ENCODE measurements at places on chromosomes 12 and 14.

- DNase-seq: no peak
Measured at GRCh38 chr12:11657511-11657910, 8.0 kb downstream of the ETV6 start.

DNA sequence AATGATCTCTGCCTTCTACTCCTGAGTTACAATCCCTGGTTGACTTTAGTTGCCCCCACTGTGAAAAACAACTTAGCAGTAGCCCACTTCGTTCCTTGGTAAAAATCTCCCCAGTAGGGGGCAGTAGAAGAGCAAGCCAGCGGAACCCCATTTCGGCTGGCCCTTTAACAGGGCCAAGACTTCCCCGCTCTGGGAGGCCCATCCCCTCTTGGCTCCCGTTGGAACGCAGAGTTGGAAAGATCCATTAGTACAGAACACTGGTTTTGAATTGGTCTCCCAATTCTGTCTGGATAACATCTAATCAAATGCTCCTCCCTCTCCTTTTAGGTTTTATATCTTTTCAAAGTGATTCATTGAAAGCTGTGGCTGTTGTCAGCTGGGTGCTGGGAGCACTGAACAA lies 1133.3 kb downstream of the BCL11B start:
- DNase-seq: no peak

DNA sequence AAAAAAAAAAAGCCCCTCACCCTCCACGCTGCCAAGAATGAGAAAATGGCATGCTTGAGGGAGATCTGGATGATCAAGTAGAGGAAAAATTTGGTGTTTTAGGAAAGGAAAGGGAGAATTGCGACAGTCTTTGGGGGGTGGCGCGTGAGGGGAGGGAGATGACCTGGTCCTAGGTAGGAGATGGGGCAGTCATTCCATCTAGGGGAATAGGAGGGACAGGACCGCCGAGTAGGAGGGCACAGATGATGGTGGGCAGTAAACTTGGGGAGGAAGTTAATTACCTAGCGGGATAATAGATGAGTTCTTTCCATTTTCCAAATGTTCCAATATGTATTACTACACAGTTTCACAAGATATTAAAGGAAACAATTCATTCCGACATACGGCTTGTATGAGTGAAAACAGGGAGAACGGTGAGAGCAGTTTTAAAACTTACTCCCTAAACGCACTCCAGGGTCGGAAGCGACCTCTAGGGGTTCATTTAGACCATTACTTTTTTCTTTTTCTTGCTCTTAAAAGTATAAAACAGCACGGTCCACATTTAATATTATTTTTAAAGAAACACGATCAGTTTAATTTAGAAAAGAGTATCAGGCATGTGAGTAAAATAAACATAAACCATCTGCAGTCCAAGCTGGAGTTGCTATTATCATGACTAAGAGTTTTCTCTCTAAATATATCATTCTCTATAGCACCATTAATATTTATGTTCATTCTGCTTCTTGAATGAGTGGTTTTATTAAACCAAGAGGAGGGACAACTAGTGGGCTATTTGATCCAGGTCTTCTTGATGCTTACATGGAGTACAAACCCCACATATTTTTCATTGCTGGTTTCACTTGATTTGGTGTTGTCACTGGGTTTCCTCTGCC lies 3.0 kb upstream of the FNTB start:
- DNase-seq: peak; percentile 20

GRCh38 chr14:52033101-52033642 lies 35.7 kb downstream of the NID2 start:
- no peak for DNase-seq

DNA sequence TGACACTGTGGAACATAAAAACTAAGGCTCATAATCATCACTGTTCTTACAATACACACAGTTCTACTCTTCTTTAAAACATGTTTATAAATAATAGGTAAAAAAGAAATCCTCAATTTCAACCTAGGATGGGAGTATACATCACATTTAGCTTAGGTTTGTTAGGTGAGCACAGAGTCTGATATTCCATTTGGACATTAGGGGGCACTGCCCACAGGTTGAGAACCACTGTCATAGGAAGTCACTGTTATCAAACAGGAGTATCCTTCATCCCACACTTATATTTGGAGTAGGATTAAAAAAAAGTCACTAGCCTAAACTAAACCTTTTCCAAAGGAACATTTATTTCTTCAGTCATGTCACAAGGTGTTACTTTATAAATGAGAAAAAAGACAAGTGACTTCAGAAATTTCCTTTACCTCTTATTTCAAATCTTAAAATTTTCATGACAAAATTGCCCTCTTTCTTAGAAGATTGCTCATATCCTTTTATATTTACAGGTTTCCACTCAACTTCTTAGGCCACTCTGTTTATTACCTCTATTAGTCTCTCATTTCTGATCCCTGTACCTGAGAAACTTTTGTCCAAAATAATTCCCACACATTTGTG lies 240.6 kb downstream of the CPNE8 start:
- DNase-seq: peak; percentile 16

DNA sequence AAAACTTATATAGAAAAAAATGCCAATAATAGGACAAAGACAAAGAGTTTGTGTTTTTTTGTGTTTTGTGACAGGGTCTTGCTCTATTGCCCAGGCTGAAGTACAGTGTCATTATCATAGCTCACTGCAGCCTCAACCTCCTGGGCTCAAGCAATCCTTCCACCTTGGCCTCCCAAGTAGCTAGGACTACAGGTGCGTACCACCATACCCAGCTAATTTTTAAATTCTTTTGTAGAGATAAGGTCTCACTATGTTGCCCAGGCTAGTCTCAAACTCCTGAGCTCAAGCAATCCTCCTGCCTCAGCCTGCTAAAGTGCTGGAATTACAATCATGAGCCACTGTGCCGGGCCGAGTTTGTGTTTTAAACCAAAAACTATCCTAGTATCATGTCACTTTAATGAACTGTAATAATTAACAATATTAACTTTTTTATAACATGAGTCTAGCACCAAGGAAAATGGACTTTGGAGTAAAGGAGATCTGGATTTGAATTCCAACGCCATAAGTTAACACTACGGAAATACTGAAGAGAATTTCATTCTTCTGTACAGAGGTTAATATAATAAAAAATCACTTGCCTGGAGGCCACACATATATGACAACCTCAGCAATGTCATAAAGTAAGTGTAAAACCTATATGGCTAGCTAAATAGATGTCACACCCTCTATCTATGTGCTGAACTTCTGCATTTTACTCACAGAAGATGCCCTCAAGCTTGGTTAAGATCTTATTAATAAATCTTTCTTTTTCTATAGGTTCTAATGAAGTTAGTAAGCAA lies 53.2 kb downstream of the EPS8 start:
- DNase-seq: no peak

DNA sequence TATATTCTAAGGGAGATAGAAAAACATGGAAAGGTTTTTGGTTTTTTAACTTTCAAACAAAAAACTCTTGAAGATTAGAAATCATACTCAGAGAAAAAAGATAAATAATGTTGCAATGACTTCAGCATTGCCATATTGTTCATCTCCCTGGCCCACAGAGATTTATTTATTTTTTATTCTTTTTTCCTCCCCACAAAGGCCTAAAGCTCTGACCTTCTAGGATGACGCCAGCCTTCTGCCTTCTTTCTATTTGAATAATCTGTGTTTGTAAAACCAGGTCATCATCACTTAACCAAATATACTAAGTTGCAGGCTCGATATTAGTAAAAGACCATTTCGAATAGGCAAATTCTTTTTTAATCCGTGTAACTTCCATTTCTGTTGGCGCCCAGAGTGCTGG lies 4.4 kb upstream of the DCP1B start:
- DNase-seq: no peak

DNA sequence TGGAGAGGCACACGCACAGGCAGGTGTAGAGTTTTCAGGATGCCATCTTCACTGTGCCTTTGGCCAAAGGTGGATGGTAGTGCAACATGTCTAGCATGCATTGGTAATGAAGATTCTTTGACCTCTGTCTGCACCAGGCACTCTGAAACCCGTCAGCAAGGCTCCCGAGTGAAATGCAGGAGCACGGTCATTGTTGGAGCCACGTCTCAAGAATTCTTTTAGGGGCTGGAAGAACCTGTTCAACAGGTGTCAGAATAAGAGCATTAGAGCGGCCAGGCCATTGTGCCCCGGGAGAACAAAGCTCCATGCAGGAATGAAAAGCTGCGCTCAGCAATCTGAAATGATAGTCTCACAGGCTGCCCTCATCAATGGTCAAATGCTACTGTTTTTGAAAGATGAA lies 40.2 kb upstream of the DICER1 start:
- no peak for DNase-seq

- DNase-seq: no peak
Measured at GRCh38 chr14:30559638-30560091, 707 bp downstream of the G2E3 start.

DNA sequence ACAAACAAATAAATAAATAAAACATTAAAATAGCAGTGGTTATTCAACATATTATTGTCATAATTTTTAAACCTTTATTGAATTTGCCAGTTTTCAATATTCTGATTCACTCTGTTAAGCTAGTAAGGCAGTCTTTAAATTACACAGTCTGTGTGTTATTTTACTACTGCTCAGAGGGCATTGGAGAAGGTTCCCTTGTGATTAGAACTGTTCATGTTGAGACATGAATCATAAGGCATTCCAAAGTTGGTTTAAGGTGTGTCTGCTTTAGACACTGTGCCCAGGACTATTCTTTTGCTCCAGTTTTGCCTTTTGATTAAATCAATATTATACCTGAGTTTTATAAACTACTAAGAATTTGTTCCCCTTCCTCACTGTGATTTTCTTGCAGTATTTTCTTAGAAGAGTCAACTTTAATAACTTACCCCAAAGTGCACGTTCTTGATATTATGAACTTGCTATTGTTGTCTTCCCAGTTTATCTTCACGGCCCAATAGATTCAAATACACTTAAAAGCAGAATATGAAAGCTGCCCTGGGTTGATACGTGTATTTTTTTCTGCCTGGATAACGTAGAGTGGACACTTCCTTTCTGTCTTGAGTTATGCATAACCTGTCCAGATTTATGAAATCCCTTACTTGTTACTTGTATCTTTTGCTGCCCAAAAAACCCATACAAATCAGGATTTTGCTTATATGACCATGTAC lies 105.3 kb upstream of the BCAT1 start:
- no peak for DNase-seq

- DNase-seq: no peak
Measured at GRCh38 chr12:120181991-120182631, 12.4 kb downstream of the GCN1 start.

DNA sequence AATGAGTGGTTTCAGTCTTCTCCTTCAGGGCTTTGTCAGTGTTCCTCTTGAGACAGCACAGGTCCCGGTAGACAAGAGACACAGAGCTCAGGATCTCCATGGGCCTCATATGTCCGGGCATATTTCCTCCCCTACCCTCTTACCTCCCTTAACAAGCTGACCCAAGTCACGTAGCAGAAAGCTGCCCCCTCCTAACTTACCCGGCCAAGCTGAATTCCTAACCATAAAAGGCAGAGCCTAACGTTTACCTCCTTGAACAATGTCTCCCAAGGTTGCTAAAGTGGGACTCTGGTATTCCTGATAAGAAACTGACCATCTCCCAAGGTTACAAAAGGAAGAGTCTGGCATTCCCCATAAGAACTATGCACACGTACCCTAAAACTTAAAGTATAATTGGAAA lies 182.2 kb upstream of the USP15 start:
- no peak for DNase-seq

- DNase-seq: no peak
Measured at GRCh38 chr12:116609319-116610114, 50.3 kb downstream of the MAP1LC3B2 start.

DNA sequence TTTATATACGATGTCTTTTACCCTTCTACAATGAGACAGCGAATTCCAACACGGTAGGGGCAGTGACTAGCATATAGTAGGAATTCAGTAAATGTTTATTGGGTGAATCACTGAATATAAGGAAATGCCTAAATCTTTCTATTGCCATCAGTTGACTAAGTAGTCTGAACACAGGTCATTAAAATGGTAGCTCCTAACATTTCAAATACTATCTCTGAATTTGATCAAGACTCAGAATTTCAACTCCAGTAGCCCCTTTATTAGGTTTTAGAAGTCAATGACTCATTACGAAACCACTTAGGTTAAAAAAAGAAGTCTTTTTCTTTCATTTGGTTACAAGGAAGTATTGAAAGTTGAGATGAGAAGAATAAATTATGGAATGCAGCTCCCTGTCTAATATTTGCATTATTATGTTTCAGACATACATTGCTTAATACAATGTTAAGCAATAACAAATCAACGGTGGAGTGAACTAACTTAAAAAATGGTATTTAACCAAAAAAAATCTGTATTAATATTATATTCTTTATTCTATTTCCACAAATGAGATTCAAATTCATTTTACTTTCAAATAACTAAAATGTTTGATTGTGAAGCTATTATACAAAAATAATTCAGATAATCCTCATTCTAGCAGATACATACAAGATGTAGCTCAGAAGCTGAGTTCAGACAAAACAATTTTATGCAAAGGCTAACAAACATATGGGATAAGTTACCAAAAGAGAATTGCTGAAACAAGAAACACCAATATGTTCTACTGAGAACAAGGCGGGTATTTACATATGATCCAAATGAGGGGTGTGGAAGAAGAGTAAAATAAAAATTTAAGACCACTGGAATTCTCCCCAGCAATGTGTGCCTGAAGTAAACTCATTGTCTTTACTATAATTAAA lies 302.7 kb downstream of the CEP128 start:
- DNase-seq: no peak

DNA sequence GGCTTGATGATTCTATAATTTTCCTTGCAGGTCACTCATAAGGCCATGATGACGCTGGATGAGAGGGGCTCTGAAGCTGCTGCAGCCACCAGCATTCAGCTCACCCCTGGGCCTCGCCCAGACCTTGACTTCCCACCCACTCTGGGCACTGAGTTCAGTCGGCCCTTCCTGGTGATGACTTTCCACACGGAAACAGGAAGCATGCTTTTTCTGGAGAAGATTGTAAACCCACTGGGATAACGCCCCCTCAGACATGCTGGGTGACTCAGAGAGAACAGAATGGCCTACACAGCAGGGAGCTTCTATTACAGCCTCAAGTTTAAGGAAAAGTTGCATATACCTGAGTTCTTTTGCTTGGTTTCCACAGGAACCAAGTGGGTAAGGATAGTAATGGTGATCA lies 34.3 kb downstream of the SERPINA3 start:
- DNase-seq: no peak

DNA sequence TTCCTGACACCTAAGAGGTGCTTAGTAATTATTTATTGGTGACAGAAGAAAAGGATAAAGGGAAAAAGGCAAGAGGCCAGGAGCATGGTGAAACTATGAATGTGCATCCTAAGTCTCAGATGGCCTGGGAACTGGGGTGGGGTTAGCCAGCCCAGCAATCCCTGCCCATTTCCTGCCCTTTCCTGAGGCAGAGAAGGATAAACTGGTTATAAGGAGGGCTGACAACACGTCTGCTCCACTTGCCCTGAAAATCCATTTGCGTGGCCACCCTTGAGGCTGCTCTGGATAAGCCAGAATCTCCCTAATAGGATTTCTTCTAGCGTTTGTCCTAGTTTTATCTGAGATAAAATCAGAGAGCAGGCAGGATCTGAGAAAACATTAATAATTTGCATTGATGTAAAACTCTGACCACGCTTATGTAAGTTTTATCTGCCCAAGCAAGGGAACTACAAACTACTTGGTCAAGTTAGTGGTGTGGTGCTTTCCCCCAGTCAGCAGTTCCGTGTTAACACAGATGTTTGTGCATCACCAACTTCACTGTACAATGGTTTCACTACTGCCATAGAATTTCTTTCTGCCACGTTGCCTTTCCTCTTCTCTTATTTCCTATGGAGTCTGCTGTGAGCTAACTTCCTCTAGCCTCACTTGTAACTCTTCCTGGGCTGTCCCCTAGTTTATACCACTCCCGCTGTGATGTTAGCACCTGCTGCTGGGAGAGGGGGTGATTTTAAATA lies 392.7 kb downstream of the RPS29 start:
- DNase-seq: no peak

GRCh38 chr12:2638273-2639019 lies 156.3 kb upstream of the FKBP4 start:
- DNase-seq: no peak

Measured in NCI-H460 (cell line).